Neuronal stem cell (in vitro differentiated cells): ENCODE measurements at places on chromosomes 5 and 9.

DNA sequence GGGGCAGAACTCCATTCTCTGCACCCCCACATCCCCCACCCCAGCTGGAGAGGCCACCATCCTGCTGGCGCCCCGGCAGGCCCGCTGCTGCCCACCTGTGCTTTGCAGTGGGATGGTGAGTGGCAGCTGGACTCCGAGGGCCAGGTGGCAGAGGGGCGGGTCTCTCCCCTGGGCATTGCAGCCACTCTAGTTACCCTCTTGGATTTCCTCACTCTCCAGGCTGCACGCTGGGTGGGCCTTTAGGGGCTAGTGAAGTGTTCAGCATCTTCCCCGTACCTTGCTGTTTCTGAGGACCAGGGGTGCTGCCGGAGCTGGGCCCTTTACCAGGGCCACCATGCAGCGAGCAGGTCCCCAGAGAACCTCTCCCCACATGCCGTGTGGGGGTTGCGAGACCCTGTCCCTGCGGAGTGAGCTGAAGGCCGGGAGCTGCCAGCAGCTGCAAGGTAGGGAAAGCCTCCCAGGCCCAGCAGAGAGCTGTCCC is 88.4 kb upstream of the SH3PXD2B start:
- DNase-seq = no peak

DNA sequence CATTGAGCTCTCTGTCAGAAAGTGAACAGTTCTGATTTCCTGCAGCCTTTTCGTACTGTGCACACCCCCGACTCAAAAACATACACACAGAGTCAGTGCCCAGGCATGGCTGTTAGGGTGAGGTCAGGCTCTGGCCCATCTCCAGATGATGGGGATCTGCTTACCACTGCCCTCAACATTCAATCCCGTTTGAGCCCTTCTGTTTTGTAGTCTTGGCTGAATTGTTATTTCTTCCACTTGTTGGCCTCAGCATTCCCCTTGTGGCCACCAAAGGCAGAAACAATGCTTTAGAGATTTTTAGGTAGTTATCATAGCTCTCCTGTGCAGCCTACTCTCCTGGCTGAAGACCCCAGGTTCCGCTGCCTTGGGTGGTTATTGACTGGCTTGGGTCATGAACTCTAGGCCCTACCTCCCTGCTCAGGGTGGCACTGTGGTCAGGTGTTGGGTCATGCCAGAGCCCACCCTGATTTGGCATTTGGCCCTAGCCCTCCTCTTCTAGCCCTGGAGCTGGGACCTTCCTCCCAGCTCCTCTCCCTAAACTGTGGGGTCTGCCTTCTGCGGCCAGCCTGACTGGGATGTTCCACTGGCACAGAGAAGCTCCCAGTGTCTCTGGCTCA is 7.8 kb upstream of the MYOZ3 start:
- no peak for DNase-seq

GRCh38 chr9:90607701-90608516 is 34.7 kb downstream of the DIRAS2 start:
- DNase-seq = no peak

GRCh38 chr5:112551419-112552032 is 132.4 kb upstream of the EPB41L4A start:
- peak; percentile 51 for DNase-seq

DNA sequence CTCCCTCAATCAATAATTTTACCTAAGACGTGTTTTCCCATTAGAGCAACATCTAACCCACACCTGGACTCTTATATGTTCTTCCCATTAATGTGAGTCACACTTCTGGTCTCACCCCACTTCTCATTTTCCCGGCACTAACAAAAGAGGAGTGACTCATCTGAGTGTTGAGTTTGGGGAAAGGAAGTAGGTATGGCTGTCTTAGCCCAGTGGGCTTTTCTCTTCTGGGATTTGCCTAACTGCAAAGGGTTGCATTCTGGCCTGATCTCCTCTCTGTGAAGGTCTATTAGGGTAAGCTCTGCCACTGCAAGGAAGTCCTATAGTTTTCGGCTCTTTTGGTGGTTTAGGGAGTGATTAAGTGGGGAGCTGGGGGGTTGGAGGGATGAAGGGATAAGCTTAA is 195.6 kb downstream of the KIAA0825 start:
- DNase-seq = no peak

DNA sequence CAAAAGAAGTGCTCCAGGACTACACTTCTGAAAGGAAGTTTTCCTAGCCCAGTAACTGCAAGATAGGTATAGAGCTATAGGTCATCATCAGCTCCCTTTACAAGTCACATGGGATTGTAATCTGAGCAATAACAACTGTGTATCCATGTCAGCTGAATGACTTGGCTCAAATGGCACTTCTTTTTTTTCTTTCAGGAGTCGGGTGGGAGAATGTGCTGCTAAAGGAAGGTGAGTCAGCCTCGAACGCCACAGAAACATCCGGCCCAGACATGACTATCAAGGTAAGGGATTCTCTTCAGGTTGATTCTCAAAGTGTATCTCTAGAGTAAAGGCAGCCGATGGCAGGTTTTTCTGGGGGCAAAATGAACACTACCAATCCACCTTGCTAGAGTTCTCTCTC is 192.2 kb downstream of the C9orf152 start:
- DNase-seq = no peak

DNA sequence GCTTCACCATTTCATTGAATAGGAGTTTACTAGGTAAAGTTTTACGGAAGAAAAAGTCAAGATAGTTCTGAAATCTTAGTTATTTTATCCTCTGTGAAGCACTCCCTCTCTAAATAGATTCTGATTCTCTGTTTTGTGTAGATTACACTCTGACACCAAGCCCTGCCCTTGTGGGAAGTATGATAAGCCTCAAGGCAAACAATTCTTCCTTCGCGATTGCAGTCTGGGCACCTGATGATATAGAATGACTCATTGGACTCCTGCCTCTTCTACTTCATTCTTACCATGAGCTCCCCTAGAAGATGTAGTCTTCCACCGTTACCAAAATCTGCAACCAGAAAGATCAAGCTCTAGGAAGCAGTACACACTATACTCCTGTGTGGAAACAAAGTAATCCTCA is 626.9 kb upstream of the PTGER4 start:
- no peak for DNase-seq

DNA sequence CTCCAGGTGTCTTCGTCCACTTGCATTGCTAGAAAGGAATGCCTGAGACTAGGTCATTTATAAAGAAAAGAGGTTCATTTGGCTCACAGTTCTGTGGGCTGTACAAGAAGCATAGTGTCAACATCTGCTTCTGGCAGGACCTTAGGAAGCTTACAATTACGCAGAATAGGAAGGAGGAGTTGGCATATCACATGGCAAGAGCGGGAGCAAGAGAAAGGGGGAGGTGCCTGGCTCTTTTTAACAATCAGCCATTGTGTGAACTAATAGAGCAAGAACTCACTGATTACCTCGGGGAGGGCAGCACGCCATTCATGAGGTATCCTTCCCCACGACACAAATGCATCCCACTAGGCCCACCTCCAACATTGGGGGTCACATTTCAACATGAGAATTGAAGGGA is 134.4 kb upstream of the EFNA5 start:
- DNase-seq = peak; percentile 71

DNA sequence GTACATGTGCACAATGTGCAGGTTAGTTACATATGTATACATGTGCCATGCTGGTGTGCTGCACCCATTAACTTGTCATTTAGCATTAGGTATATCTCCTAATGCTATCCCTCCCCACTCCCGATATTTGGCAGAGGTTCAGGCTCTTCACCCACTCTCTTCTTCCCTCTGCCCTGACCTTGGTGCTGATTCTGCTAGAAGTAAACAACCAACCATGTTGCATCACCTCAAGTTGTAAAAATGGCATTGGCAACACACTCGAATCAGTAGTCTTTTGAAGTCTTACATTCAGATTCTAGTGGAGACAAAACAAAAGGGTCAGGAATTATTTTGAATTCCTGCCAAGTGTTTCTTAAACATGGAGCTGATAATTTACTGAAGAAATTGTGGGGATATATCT is 40.0 kb downstream of the PRR16 start:
- DNase-seq = no peak

- DNase-seq = no peak
Observed at GRCh38 chr5:36683821-36684434, 77.5 kb downstream of the SLC1A3 start.

DNA sequence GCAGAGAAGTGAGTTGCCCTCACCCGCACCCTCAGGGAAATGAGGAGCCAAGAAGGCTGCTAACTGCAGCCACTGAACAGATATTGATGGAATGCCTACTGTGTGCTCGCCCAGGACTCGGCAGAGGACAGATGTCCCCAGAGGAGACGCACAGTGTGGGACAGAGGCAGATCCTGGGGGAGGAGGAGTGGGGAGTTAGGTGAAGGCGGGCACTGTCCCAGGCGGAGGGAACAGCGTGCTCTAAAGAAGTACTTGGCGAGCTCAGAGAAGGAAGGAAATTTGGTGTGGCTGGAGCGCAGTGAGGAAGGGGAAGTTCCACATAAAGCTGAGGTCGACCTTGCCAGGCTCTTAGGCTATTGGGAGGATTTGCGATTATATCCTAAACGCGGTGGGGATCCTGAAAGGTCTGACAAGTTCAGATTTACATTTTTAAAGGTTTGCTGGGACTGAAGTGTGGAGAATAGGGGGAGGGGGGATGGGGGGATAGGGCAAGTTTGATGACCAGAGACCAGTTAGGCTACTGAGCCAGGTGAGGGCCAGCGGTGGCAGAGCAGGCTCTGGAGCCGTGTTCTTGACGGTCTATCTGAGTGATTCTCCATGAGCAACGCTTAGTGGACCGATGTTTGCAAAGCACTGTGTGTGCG is 23.6 kb upstream of the CERCAM start:
- no peak for DNase-seq

GRCh38 chr5:109844695-109845094 is 155.0 kb downstream of the MAN2A1 start:
- no peak for DNase-seq

GRCh38 chr5:41716382-41716781 is 153.8 kb downstream of the OXCT1 start:
- DNase-seq = no peak

- no peak for DNase-seq
Observed at GRCh38 chr9:19154135-19154612, 26.9 kb upstream of the PLIN2 start.

GRCh38 chr9:124769549-124770358 is 1.4 kb downstream of the NR6A1 start:
- DNase-seq = no peak

- peak; percentile 68 for DNase-seq
Observed at GRCh38 chr5:74684900-74685851, at the start of gene HEXB. HEXB (plus strand) TSS chr5:74685233; CDS start chr5:74685261, 28 bp downstream.

DNA sequence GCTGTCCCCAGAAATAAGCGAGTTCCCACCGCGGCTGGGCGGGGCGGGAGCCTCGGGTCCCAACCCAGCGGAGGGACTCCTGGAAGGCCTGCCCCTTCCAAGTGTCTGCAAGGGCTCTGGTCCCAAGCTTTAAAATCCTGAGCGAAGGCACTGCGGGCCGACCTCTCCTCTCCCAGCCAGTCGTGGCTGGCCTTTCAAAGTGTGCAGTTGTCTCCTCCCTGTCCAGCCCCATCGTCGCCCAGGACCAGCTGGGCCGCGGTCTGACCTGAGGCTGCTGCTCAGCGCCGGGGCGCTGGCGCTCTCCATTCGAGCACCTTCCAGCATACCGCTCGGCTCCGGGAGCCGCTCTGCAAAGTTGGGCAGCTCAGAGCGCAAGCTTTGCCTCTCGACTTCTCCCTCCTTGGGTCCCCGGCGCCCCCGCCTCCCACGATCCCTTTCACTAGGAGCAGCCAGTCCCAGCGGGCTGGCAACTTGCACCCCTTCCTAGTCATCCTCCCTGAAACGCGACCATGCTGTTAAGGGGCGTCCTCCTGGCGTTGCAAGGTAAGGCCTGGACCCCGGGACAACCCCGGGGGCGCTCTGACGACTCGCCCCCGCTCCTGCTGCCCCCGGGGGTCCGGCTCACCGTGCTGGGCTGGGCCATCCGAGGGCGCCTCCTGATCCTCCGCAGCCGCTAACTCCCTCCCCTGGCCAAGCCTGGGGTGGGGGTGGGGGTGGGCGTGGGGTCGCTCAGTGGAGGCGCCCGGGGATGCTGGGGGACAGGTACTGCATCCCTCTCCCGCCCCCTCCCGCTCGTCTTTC is at the start of gene MAMDC2:
TSS of gene MAMDC2 (plus strand) at position 160 of the 801 bp plus-strand sequence. CDS start at position 510, 350 bp downstream.
- peak; percentile 62 for DNase-seq

- no peak for DNase-seq
Observed at GRCh38 chr9:114851306-114851705, 45.5 kb upstream of the TNFSF15 start.

- no peak for DNase-seq
Observed at GRCh38 chr5:68698025-68698940, 395.5 kb upstream of the SLC30A5 start.

GRCh38 chr5:149153751-149154610 is 12.7 kb downstream of the ABLIM3 start:
- DNase-seq = no peak

GRCh38 chr9:76311537-76311936 is 82.7 kb downstream of the RFK start:
- DNase-seq = no peak

- no peak for DNase-seq
Observed at GRCh38 chr5:159704160-159704559, 212.1 kb upstream of the ADRA1B start.

DNA sequence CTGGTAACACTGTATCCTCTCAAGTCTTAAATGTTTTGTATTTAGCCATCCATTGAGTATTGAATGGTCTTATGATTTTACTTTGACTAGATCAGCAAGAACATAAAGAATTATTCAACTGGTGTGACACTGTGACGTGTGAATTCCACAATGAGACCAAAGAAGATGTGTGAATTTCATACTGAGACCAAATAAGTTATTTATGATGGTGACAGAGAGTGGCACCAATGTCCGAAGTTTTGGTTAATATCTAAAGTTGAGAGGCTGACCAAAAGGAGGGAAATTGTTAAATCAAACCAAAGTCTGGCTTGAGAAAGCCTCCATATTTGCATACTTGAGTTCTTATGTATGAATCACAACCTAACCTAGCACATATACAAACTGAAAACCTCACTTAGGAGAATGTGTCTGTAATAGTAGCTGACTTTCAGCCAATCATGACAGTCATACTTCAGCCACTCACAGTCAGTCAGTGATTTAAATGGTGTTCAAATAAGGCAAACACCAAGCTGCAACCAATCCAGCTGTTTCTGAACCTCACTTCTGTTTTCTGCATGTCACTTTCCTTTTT is 31.5 kb upstream of the FAM170A start:
- DNase-seq = no peak

GRCh38 chr9:126207256-126207655 is 119.4 kb upstream of the MVB12B start:
- DNase-seq = no peak

GRCh38 chr5:173670130-173670651 is 53.7 kb upstream of the BOD1 start:
- DNase-seq = no peak

DNA sequence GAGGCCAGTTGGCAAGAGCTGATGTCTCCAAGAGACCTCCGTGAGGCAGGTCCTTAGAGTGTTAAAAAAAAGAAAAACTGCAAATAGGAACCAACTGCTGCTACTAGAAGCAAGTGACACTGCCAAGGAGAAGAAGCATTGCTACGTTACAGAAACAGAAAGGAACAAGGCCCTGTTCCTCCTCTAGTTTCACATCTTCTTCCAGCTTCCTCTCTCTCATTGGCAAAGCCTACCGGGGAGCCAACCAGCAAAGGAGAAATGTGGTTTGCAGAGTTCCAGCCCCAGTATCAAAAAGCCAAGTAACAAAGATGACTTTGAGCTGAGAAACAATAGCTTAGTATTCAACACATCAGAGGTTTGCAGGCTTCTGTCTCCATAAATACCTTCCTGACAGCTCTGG is 145.9 kb downstream of the PRELID2 start:
- no peak for DNase-seq
